Stimulated activated CD8-positive, alpha-beta memory T cell treated with anti-CD3 and anti-CD28 coated beads, Interleukin-4, amount 100 ng/mL, for 4 hours (primary cell): ENCODE measurements at places on chromosomes 1 and 21.

DNA sequence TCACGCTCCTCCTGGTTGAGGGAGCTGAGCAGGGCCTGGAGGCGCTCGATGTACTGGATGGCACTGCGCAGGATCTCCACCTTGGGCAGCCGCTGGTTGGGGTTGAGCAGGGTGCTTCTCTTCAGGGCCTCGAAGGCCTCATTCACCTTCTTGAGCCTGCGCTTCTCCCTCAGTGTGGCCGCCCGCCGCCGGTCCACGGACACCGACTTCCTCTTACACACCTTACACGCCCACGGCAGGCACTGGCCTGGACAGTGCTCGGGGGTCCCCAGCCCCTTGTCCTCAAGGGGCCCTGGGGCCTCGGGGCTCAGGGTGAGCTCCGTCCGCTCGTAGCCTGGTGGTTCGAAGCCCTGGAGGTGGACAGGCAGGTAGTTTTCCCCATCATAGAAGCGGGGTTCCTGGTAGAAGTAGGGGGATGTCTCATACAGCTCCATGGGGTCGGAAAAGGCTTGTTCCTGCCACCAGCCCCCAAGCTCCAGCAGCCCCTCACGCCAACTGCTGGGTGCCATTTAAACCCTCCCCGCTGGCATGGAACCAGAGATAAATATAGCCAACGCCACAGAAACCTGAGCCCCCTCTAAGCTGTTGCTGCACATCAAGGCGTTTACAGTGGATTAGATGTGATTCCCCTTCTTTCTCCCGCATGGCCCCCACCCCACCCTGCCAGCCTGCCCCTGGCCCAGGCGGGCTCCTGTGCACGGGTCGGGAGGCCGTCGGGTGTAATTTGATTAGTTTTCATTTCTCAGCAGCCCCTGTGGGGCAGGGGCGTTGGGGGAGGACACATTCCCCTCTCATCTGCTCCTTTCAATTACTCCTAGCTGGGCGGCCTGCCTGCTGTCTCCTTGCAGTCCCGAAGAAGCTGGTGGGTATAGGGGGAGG lies at the start of gene MYOG:
TSS of gene MYOG (minus strand) at position 485 of the 879 bp plus-strand sequence. CDS start at position 434, 51 bp downstream.
- DNase-seq: no peak

DNA sequence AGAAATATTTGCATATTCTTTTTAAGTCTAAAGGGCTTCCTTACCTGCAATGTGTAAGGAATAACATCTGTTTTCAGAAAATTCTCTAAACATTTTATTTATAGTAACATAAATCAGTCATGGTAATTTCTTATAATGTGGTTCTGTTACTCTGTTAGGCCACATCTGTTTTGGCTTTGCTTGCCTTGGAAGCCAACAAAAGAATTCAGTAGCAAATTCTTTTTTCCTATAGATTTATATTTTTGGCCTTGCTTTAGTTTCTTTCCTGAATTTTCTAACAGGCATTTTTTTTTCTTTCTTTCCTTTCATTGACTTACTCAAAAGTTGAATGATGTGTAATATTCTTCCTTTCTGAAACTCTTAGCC lies 72.2 kb downstream of the OSBPL9 start:
- no peak for DNase-seq

- no peak for DNase-seq
These were observed 301.8 kb upstream of the DUSP10 start for GRCh38 chr1:222043444-222044292.

- DNase-seq: no peak
These were observed 330.3 kb downstream of the ZNF326 start for GRCh38 chr1:90325168-90325567.

DNA sequence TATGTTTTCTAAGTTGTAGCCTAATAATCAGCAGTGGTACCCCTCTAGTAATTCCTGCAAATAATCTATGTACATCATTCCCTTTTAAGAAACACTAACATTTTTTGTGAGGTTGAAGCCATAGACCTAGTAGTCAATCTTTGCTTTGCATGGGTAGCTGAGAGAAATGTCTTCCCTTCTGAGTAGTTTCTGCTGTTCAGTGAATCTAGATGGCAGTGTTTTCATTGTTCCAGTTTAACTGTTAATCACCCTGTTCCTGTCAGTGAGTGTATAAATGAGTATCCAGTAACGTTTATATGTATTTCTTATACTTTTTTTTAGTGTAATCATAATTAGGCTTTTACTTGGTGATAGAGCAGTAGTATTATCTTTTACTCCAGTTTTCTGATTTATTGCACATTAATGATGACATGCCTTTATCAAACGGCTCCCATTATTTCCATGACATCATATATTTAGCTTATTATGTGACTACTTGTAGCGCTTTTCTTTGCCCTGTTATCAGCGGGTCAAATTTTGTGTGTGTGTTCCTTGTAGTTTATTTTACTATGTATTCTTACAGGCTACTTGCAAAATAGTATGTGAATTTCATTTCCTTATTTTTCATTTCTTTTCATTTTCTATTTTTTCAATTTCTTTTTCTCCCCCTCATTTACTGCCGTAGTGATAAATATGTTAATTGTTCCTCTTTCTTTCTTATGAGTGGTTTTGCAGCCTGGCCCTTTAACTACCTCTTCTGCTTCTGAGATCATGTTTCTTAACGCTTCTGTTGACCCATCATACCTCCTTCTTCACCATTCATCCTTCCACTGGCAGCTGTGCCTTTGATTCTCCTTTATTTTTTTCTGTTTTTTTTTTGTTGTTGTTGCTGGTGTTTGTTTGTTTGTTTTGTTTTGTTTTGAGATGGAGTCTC lies 18.8 kb downstream of the CEP350 start:
- DNase-seq: no peak

GRCh38 chr1:48006264-48006663 lies 9.1 kb upstream of the TRABD2B start:
- DNase-seq: no peak

DNA sequence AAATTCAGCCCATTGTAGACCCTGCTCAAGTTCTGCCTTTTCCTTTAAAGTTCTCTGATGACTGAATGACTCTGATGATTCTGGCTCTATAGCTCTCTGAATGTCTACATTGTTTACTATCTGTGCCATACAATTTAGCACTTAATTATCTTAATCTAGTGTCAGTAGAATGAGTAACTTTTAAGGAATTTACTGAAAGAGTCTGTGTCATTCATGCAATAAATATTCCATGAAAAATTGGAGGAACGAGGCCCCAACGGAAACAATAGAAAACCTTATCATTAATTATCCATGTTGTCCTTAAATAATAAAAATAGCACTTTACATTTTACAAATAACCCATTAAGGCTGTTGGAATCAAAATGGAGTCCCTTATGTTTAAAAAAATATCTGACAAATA lies 77.8 kb downstream of the SLC44A5 start:
- no peak for DNase-seq

GRCh38 chr1:60402816-60403215 lies 329.2 kb upstream of the C1orf87 start:
- no peak for DNase-seq

GRCh38 chr1:91958926-91959325 lies 9.7 kb downstream of the BRDT start:
- no peak for DNase-seq
